ENCODE measurements at places on chromosomes 3 and 15.

DNA sequence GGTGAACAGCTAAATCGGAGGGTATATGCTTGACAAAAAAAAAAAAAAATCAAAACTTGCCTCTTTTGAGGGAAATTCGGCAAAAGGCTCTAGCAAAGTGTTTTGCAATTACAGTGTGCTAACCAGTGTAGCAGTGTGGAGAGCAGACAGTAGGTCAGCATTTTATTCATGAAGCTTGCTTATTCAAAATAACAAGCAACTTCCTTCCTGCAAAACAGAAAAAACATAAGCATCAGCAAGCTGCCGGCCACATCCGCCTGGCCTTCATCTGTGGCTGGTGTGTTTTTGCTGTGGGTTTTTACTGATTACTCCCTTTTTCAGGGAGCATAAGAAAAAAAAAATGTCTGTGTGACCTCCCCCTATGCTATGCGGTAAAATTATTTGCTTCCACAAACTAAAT, 434.1 kb downstream of the OCA2 start:
- no peak for DNase-seq

GRCh38 chr3:23377928-23378672, 175.0 kb downstream of the UBE2E2 start:
- no peak for DNase-seq

- no peak for DNase-seq
These were observed 11.1 kb downstream of the RBMS3 start for GRCh38 chr3:29291982-29292363.

- no peak for DNase-seq
These were observed 513.7 kb downstream of the FOXP1 start for GRCh38 chr3:71069797-71070196.

- DNase-seq: no peak
These were observed 2.5 kb upstream of the PLD1 start for GRCh38 chr3:171812811-171813210.

GRCh38 chr15:97479957-97480356, 480.5 kb upstream of the ARRDC4 start:
- DNase-seq: no peak

GRCh38 chr3:42061025-42061712, 30.0 kb upstream of the TRAK1 start:
- no peak for DNase-seq

- no peak for DNase-seq
These were observed 127.6 kb downstream of the SOX2 start for GRCh38 chr3:181839039-181839915.

- no peak for DNase-seq
These were observed 145.2 kb upstream of the CBLB start for GRCh38 chr3:106013971-106014370.

GRCh38 chr3:140499114-140499757, 178.6 kb upstream of the TRIM42 start:
- no peak for DNase-seq

GRCh38 chr3:52319921-52320595, 3.9 kb downstream of the DNAH1 start:
- no peak for DNase-seq

DNA sequence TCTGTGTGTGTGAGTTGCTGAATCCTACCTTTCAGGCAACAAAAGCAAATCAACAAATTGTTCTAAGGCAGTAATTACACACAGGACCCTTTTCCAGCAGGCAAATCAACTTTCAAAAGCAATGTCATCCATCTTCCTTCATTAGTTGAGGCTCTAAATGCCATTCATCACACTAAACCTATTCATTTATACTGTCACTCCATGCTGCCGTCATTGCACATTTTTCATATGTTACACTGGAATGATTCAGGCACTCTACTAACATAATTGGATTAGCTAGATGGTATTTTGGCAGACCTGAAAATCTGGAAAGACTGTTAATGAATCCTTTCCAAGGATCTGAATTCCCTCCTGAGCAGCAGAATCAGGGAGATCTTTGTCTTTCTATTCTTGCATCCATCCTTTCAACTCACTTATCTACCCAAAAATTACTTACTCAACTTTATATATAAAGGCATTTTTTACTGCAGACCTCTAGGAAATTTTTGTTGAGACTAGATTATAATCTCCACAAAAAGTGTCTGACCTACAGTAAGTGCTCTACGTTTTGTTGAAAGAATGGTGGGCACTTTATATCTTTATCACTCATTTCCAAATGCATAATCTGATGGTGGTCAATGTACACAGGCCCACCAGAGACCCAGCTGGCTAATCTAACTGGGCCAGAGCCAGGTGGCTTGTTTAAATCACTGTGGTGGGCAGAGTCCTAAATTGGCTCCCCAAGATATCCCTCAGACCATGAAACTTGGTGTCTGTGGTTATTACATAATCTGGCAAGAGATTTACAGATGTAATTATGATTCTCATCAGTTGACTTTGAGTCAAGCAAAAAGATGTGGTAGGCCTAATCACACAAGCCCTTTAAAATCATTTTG, 25.0 kb downstream of the MIX23 start:
- DNase-seq: no peak

GRCh38 chr15:52481915-52482314, 46.8 kb downstream of the MYO5A start:
- DNase-seq: no peak

DNA sequence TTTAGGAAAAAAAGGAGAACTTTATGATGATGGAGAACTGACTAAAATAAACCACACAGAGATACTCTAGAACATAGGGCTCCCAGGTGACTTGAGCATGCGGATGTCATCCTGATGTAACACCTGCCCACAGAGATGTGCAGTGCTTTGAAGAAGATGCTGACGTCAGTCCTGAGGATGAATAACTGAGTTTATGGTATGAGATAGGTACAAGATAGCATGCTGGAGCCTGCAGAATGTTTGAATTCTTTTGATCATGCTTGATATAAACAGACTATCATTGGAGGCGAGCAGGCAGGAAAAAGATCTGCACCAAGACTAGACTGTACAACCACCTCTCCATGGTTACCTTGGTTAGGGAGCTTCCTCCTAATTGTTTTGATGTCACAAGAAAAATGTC, 12.4 kb downstream of the CCR4 start:
- DNase-seq: no peak

GRCh38 chr15:101368086-101368780, 73.2 kb upstream of the SNRPA1 start:
- DNase-seq: no peak

- DNase-seq: no peak
These were observed 23.2 kb downstream of the RLBP1 start for GRCh38 chr15:89198196-89198595.

- no peak for DNase-seq
These were observed 30.7 kb upstream of the USP3 start for GRCh38 chr15:63473749-63473998.

- DNase-seq: no peak
These were observed 50.8 kb upstream of the TMEM108 start for GRCh38 chr3:132987396-132987795.

- DNase-seq: no peak
These were observed 10.0 kb upstream of the TBC1D5 start for GRCh38 chr3:17752436-17752835.

- DNase-seq: no peak
These were observed 238.2 kb downstream of the GREM1 start for GRCh38 chr15:32956006-32956405.

- no peak for DNase-seq
These were observed 468.8 kb upstream of the CDIN1 start for GRCh38 chr15:36110659-36110993.

- DNase-seq: no peak
These were observed 56.2 kb upstream of the SPATA12 start for GRCh38 chr3:57004229-57004628.

GRCh38 chr3:152355744-152356665, 87.3 kb downstream of the MBNL1 start:
- DNase-seq: no peak

- no peak for DNase-seq
These were observed 64.2 kb upstream of the SERPINI2 start for GRCh38 chr3:167538081-167538480.

GRCh38 chr3:39466988-39467387, 492 bp upstream of the MOBP start:
- DNase-seq: no peak

DNA sequence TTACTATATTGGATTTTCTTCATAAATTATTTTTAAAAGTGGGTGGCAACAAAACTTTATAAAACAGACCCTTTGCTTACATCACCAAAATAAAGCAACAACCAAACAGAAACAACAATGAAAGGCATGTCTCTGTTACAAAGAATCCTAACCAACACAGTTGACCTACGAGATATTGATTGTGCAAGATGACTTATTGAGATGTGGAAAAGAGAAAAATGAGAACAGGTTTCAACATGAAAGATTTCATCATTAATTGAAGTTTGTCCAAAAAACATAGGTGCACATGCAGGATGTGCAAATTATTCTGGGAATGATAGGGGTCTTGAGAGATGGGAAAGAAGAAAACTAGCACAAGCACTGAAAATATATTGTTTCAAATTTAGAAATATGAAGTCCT, 9.0 kb downstream of the GMNC start:
- no peak for DNase-seq

GRCh38 chr3:27943106-27943505, 221.0 kb upstream of the EOMES start:
- DNase-seq: no peak

DNA sequence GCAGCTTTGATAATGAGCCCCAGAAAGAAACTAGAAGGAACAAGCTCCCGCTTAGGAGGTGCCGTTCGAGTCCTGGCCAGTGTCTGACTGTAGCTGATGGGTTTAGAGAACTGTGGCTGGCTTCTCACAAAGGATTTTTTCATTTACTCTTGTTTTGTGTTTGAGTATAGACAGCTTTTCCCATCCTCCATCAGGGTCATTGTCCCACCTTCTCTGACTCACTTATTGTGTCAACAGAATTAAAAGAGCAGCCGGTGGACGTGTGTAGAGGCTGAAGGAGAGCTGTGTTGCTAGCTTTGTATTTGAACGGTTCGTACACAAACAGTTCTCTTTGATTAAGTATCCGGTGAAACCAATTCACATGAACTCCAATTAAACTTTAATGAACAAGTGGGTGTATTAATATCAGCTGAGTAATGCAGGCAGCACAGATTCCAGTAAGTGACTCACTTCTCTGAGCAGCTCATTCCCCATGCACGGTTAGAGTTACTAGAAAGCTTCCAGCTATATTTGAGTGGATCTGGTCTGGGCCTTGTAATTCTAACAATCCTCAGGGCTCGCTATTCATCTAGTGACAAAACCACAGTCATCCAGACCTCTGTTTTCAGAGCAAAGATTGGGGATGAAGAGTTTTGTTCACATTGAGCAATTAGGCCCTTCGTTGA, 141.0 kb downstream of the LPP start:
- DNase-seq: no peak

GRCh38 chr3:12629560-12629959, 34.4 kb downstream of the RAF1 start:
- no peak for DNase-seq

DNA sequence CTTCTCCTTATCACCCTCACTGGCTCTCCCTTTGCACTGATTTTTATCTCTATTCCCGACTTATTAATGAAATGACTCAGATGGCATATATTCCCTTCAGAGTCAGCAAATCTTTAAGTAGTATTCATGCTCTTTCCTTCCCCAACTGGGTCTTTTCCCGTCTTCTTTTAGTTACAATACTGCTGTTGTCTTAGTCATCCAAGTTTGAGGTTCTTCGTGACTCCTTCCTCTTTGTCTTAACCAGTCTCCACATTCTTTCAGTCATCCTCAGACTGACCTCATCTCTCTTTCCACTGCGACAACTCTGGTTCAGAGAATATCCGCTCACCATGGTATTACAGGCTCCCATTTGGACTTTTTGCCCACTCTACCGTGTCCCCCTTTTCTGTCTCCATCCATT, 12.4 kb downstream of the WDR5B start:
- no peak for DNase-seq

- DNase-seq: no peak
These were observed 79.4 kb downstream of the SNRK start for GRCh38 chr3:43365601-43366305.

- no peak for DNase-seq
These were observed 13.3 kb upstream of the KIF23 start for GRCh38 chr15:69400850-69401249.

GRCh38 chr3:113897373-113897777, 50.4 kb upstream of the ZDHHC23 start:
- no peak for DNase-seq

GRCh38 chr3:48896936-48897335, 1.7 kb downstream of the SLC25A20 start:
- DNase-seq: no peak

DNA sequence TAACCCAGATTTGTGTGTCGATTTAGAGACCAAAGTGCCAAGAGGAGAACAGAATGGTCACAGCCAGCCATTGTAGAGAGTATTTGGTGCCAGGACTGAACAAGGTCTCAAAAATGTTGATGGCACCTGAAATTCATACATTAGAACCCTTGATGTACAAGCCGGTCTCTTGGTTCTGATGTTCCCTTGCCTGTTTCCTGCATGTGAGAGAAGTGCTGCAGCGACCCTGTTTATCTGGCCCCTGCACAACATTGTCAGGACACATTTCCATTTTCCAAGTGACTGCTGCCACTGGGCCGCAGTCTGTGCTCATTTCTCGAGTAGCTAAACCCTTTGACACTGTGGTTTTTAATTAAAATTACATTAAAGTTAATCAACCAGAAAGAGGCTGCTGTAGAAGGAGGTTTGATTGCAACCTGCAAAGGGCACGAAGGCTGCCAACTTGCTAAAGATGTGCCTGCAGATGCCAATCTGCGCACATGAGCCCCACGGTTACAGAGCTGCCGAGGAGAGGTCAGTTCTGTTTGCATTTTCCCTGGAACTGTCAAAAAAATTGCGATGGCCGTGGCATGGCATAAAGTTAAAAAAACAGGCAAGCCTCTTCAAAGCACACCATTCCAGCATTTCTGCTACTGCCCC, 136.4 kb upstream of the CMC1 start:
- no peak for DNase-seq

GRCh38 chr3:169131690-169132464, 531.6 kb downstream of the MECOM start:
- DNase-seq: no peak

- DNase-seq: peak; percentile 22
These were observed 83.9 kb upstream of the PLXND1 start for GRCh38 chr3:129690406-129690805.

DNA sequence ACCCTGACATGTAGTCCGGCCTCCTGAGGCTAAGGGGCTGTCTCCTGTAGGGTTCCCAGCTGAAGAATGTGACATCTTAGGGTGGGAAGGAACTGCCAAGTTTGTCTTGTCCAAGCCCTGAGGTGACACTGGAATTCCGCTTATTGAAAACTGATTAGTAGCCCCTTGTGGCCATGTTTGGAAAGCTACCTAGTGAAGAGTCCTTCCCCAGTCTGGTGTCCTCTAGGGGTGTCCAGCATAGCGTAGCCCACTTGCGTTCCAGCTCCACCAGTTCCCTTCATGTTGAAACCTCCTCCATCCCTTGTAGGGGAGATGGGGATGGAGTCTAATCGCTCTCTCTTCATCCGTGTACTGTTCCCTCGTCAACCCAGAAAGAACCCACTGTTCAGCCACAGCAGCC, 79.5 kb downstream of the CHDH start:
- DNase-seq: no peak

Data from amygdala (tissue), 56 donors.